ENCODE measurements at places on chromosomes 2 and 18.

DNA sequence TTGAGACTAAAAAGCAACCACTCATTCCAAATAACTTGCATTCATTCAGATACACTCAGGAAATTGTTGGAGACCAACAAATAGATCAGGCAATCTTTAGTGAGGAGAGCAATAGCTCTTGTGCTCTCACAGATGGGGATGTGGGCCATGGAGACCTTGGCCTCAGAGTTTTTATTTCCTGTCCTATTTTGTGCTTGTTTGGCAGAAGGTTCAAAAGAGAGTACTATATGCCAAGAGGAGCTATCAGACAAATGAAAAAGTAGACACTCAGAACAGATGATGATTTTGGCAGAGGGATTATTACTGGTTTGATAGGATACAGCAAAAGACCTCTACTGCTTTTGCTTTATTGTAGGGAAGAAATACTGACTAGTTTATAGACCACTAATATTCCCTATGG, 230.2 kb downstream of the KCNE4 start:
- no peak for DNase-seq

DNA sequence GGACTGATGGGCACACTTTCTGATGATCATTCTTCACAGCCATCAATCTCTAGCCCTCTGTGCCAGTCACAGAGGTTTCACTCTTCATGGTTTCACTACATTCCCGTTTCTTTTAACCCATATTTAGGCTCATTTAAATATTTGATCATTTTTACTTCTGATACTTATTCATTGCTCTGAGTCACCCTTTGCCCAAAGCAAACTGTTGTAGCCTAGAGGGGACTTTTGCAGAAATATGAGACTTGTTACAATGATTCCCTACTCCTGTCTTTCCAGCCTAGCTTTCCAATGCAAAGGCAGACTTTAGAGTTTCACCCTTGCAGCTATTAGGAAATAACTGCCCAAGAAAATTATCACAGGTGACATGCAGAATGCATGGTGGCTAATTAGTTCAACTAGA, 444.2 kb downstream of the PTPRM start:
- no peak for DNase-seq

DNA sequence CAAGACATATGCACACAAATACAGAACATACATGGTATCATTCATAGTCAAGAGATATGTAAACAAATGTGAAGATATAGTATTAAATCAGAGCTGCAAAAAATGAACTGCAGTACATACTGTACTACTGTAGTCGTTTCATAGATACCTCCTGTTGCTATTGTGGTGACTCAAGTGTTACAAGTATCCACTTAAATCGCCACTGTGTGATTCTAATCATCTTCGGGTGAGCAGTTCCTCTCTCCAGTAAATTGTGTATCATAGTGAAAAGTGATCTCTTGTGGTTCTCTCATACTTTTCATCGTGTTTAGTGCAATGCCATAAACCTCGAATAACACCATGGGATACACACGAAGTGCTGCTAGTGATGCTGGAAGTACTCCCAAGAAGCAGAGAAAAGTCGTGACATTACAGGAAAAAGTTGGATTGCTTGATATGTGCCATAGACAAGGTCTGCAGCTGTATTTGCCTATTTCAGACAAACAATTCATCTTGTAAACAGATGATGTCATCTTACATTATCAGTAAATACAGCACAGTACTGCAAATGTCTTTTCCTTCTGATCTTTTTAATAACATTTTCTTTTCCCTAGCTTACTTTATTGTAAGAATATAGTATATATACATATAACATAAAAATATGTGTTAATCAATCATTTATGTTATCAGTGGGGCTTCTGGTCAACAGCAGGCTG, 222.2 kb downstream of the BCL11A start:
- peak; percentile 2 for DNase-seq

DNA sequence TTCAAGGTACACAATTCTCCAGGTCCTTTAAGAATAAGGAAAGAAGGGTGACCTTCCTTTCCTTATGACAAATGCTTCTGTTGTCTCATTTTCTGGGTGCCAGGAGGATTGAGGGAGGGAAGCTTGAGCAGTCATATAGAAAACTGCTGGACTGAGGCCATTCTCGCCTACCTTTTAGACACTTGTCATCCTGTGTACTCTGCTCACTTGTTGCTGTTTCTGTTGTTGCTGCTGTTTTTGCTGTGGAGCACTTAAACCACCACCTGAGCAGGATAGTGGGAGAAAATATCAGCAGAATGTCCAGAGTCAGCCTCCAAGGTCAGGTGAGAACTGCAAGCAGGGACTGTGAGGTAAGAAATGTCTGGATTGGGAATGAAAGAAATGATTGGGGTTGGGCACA, 2.8 kb downstream of the DNAJC5G start:
- DNase-seq, result no peak

GRCh38 chr2:239552213-239552926, 151.6 kb upstream of the HDAC4 start:
- no peak for DNase-seq

GRCh38 chr2:212539072-212539880, 674 bp upstream of the ERBB4 start:
- peak; percentile 52 for DNase-seq

Measured in NCI-H2171 treated with DMSO at 0.1 percent for 48 hours (cell line).